Activated naive CD4-positive, alpha-beta T cell treated with anti-CD3 and anti-CD28 coated beads, Interleukin-2, amount 50 U/mL, for 16 hours (primary cell): ENCODE measurements at places on chromosomes 1 and 21.

GRCh38 chr21:15564907-15565306 is 164.9 kb upstream of the USP25 start:
- DNase-seq, result no peak

- no peak for DNase-seq
These were observed 100.1 kb upstream of the KIF26B start for GRCh38 chr1:245054507-245055270.

DNA sequence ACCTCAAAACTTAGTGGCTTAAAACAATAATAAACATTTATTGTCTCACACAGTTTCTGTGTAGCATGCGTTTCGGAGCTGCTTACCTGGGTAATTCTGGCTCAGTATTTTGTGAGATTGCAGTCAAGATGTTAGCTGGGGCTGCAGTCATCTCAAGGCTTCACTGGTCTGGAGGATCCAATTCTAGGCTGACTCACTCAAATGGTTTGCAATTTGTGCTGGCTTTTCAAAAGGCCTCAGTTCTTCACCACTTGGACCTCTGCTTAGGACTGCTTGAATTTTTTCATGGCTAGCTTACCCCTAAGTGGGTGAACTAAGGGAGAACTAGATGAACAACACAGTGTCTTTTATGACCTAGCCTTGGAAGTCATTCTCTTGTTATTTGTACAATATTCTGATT is 21.0 kb downstream of the XPR1 start:
- DNase-seq, result no peak

DNA sequence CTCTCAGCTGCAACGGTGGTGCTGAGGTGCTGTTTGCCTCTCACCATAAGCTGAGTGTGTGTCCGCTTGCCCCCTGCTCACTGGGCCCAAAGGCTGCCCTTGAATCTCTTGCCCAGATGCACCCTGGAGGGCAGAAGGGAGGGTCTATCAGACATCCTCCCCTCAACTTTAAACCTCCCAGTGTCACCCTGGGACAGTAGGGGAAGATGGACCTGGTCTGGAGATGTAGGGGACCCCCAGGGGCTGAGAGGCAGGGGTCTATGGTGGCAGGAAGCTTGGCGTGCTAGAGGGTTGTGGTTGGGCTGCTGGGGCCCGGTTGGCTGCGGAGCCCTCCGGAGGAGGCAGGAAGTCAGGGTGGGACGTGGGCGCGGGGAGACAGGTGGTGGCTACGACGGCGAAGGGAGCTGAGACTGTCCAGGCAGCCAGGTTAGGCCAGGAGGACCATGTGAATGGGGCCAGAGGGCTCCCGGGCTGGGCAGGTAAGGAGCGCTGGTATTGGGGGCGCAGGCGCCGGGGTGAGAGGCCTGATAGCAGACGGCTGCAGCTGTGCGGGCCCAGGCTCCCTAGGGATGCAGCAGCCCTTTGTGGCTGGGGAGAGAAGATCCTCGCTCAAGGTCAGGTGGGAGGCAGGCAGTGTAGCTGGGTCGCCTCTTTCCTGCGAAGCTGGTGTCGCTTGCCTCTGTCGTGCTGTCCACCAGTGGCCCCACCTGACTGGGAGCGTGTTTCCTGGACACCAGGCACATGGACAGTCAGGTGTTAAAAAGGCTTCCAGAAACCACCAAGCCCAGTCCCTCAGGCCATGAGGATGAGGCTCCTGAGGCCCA is at the start of gene LCK:
LCK (plus strand) TSS at position 373 of the 824 bp plus-strand sequence. CDS start 23,065 bp downstream, outside the sequence.
- DNase-seq, result peak; percentile 69

- peak; percentile 72 for DNase-seq
These were observed 512 bp downstream of the PIAS3 start for GRCh38 chr1:145858238-145858900.

DNA sequence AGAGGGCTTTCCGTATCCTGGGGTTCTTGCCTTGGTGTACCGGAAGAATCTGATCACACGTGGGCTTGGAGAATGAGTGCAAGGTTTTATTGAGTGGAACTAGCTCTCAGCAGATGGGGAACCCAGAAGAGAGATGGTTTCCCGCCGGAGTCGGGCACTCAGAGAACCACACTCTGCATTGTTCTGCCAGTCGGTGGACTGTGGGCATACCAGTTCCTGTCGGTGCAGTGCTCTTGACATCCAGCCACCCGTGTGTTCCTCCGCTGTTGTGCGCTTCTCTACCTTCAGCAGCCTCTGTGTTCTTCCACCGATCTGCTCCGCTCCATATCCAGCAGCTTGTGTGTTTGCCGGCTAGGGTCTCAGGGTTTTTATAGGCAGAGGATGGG is 10.8 kb upstream of the PPIE start:
- DNase-seq, result no peak

GRCh38 chr1:178502330-178502714 is 5.6 kb upstream of the CLEC20A start:
- DNase-seq, result no peak

- no peak for DNase-seq
These were observed 56.4 kb downstream of the ETS2 start for GRCh38 chr21:38861989-38862683.

- no peak for DNase-seq
These were observed 41.0 kb downstream of the GATAD2B start for GRCh38 chr1:153881751-153882150.

DNA sequence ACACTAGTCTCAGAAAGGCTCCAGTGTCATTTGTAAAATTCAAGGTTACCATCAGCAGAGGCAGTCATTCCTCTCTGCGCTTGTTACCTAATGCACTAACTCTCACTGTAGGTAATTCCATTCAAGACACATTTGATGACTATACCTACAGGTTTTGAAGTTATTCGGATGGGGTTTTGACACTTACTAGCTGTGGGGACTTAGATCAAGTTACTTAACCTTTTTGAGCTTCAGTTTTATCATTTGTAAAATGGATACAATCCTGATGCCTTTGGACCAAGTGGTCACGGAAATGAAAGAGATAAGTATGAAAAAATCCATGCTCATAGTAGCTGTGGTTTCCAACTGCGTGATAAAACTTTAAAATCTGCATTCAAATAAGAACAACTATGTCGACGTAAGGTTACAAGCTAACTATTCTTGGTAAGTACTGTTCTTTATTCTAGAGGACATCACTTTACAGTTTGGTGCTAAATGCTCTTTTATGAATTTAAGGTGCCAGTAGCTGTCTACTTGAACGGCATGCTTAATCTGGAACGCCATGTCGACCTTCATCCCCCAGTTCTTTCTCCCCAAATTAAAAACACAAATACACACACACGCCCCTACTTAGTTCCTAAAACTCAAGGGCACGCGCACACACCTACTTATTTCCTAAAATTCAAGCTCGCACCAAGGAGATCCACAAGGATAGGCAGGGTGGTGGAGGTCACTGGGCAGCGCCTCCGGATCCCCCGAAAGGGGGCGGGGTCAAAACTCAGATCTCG is 550 bp upstream of the NFYC start:
- DNase-seq, result no peak

DNA sequence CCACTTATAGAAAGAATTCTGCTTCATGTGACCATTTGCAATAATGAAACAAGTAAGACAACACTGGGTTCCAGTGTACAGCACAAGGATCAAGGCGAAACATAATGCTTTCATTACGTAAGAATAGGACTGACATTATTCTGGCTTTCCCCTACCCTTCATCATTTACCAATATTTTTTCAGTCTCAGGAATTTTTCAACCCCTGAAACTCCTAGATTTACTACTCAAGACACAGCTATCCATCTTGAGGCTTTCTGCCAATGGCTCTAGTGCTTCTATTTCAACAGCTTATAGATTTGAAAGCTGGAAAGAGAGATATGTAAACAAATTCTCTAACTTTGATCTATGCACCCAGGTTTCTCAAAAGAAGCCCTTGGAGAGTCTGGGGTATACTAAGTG is 48.4 kb downstream of the WLS start:
- no peak for DNase-seq

- no peak for DNase-seq
These were observed 87.9 kb downstream of the SSBP3 start for GRCh38 chr1:54318246-54318814.

- DNase-seq, result no peak
These were observed 60.9 kb downstream of the SKI start for GRCh38 chr1:2288816-2289536.

GRCh38 chr1:18505666-18506065 is 24.9 kb downstream of the KLHDC7A start:
- no peak for DNase-seq

DNA sequence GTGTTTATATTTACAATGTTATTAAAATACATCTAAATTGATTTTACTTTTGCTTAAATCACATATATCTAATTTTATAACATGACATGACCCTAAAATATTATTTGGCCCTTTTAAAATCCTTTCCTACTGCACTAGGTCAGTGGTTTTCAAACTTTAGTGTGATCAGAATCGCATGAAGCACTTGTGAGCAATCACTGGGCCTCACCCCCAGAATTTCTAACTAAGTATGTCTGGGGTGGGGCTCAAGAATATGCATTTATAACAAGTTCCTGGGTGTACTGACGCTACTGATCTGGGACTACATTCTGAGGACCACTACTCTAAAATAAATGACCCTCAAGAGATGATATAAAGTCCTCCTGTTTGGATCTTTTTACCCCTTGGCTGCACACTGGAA is 8.8 kb downstream of the COL24A1 start:
- no peak for DNase-seq

DNA sequence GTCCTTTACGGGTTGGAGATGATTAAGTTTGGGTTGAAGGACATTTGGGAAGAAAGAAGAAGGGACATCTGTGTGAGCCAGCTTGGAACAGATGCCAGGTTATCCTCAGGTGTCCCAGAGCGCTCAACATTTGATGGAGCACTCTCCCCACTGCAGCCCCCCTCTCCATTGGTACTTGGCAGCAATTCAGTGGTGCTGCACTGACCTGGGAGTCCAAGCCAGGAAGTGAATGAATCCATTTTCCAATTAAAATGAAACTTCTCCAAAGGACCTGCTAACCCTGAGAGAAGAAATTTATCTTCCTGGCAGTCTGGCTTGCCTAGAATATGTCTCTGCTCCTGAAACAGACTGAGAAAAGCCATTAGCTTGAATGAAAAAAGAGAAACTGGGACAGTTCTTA is 67.1 kb downstream of the FGGY start:
- DNase-seq, result no peak

GRCh38 chr1:27960762-27961645 is 1.2 kb downstream of the XKR8 start:
- no peak for DNase-seq

DNA sequence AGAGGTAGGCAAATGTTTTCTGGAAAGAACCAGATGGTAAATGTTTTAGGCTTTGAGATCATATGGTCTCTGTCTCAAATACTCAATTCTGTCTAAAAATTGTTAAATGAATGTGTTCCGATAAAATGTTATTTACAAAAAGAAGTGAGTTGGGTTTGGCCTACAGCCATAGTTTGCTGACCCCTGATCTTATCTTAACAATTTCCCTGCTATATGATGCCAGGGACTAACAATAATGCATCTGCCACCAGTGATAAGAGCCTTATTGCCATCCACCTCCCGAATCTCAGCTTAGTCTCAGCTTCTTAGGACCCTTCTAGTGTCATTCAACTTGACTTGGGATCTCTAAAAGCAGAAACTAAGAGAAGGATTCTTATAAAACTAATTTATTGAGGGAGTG is 208.5 kb upstream of the ADGRL2 start:
- DNase-seq, result no peak

DNA sequence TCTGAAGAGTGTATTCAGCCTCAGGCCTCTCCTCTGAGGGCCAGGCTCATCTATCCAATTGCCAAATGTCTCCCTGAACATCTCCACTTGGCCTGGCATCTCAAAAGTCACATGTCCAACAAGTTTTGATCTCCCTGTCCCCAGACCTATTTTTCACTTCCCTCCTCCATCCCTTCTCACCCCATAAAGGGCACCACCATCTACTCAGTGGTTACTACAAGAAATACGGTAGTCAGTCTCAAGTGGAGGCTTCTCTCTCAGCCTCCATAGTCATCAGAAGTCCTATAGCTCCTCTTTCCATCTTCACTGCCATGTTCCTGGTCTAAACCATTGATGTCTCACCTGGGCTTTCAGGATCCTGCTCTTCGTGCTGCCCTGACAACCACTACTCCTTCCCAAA is 82.5 kb upstream of the EDN2 start:
- DNase-seq, result no peak

DNA sequence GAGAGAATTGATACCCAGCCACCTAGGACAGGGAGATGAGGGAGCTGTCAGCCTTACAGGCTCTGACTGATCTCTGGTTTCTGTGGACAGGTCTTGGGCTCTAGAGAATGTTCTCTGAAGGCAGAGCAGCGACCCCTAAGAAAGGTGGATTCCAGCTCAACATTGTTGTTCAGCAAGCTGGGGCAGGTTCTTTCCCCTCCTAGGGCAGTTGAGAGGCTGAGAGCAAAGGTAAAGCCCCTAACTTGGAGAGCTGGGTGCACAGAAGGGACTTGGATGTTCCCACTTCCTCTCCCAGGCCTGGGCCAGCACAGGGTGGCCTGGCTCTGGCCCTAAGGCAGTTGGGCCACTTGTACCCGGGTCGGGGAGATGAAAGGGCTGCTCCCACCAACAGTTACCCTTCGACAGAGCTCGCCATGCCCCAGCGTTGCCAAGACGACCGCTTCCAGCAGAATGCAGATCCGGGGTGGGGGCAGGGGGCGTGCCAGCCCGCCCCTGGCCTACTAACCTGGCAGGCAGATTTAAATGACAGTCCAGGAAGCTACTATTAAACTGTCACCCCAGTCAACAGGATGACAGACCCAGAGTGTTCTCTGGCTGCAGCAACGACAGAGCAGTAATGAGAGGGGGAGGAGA is 31.6 kb downstream of the LRP8 start:
- DNase-seq, result no peak

DNA sequence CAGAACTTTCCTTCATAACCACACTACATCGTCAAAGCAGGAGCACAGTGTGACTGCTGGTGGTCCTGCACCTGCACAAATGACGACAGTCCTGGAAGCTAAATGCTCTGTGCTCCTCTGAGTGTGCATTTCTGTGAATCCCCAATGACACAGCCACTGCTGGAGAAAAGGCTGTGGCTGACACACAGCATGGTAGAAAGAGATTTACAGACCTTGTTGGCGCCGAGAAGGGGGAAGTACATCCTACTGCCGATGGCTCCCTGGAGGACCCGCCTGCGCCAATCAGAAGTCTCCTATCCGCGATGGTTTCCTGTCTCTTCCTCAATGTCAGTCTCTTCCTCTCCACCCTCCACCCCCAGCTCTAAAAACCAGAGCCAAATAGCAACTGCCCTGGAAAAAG is 115.4 kb upstream of the RAB4A start:
- DNase-seq, result no peak

- no peak for DNase-seq
These were observed 499 bp upstream of the SH3GLB1 start for GRCh38 chr1:86703696-86704457.
